ENCODE measurements at places on chromosomes 2 and 18. TPM values are rescaled to one million over a fixed set of nuclear protein-coding genes. Genes with fewer than 3 reads are reported as not detected.

DNA sequence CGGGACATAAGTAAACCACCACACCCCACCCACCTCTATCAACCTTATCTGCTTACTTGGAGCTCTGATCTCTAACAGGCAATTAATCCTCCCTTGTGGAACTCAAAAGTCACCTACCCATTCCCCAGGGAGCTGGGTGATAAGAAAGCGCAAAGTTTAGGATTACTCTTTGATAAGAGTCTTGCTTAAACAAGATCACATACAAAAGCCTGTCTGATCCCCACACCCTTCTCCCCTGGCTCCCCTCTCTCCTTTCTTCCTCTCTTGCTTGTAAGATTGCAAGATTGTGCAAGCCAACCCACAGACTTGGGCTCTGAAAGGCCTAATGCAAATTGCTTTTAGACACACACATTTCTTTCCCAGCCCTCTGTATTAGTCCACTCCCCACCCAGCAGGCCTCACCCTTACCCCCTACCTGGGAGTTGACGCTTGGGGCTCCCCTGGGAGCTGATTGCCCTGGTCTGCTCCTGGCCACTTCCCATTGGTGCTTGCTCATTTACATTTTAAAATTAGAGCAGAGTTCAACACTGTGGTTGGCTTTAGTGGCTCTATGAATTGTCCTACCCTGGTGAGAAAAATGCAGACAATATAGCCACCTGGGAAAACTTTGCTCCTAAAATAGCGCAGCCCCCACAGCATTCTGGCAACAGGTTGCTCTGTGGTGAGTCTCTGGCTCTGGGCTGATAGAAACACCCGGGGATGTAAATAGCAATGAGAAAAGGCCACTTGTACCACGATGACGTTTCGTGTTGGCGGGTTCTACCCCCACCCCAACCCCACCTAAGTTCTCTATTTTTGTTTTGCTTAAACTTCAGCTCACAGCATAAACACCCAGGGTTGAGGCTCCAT lies 92.8 kb upstream of the MSH2 start:
- no peaks in the 10 kb centered on the region for H3K36me3 ChIP-seq
- DNase-seq: no peak
- no peak overlapping the region for H3K4me3 ChIP-seq
- H3K4me1 ChIP-seq: no peaks in the 10 kb centered on the region

The FSHR gene
- not detected for total RNA-seq

The CHST10 gene
- total RNA-seq: 3.4 TPM

The RPL31 gene
- 2,371 TPM for total RNA-seq

DNA sequence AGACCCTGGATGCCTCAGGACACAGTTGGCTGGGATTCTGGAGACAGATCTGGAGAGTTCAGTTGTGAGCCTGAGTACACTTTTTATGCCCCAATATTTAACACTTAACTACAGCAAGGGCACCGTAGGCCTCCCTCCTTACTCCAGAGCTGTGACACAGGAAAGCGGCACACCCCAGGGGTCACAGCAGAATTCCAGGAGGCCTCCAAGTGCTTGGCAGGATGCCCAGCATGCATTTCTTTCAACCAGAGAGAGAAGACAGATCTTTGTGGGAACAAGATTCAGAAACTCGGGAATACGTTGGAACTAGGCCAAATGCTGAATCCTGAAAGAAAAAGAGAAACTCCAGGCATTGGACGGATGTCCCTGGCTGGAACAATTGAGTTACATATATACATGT lies 199.2 kb upstream of the NT5C1B start:
- H3K36me3 ChIP-seq: no peaks in the 10 kb centered on the region
- H3K27ac ChIP-seq: no peak overlapping the region
- DNase-seq: no peak
- H3K4me1 ChIP-seq: no peaks in the 10 kb centered on the region
- no peaks in the 10 kb centered on the region for H3K27me3 ChIP-seq
- H3K4me3 ChIP-seq: no peak overlapping the region

DNA sequence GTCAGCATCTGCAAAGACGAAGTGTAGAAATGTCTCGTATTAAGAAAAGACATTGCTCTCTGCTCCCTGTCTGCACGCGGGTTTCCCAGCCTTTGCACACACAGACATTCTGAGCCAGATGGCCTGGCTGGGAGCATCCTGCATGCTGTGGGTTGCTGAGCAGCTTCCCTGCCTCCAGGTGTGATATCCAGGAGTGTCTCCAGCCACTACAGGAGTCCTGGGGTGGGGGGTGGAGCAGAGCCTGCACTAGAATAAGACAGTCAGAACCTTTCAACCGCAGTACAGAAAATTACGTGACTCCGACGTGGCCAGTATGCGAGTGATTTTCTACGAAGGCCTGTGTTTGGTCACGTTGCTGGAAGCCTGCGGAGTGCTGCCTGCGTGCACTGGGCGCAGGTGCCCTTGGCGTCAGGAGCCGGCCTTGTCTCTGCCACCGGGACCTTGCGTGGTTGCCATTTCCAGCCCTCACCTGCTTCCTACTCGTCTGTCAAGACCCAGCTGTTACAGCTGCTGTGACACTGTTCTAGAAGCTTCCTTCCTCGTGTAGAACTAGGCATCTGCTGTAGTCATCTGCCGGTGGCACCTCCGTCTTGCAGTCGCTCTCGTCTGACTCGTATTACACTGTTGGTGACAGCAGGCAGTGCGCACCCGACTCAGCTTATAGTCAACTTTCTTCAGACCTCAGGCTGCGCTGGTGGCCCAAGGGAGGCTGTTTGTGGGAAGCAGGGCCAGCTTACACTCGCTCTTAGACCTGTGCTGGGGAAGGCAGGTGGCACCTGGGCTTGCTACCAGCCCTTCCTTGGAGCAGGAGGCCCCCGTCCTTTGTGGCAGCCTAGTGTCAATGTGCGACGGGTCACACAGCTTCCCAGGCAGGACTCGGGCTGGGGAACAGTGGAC lies 11.2 kb downstream of the CTDP1 start:
- H3K27me3 ChIP-seq: no peaks in the 10 kb centered on the region
- no peak for DNase-seq

All from T-cell (primary cell).